Breast epithelium (tissue), 4 donors: ENCODE measurements at places on chromosomes 13 and 19. TPM values are rescaled to one million over a fixed set of nuclear protein-coding genes. Genes with fewer than 3 reads are reported as not detected.

The CDC42EP5 gene
- total RNA-seq: 8.8 TPM

GRCh38 chr13:65909501-65909900 lies 1320.6 kb downstream of the PCDH9 start:
- DNase-seq: no peak

DNA sequence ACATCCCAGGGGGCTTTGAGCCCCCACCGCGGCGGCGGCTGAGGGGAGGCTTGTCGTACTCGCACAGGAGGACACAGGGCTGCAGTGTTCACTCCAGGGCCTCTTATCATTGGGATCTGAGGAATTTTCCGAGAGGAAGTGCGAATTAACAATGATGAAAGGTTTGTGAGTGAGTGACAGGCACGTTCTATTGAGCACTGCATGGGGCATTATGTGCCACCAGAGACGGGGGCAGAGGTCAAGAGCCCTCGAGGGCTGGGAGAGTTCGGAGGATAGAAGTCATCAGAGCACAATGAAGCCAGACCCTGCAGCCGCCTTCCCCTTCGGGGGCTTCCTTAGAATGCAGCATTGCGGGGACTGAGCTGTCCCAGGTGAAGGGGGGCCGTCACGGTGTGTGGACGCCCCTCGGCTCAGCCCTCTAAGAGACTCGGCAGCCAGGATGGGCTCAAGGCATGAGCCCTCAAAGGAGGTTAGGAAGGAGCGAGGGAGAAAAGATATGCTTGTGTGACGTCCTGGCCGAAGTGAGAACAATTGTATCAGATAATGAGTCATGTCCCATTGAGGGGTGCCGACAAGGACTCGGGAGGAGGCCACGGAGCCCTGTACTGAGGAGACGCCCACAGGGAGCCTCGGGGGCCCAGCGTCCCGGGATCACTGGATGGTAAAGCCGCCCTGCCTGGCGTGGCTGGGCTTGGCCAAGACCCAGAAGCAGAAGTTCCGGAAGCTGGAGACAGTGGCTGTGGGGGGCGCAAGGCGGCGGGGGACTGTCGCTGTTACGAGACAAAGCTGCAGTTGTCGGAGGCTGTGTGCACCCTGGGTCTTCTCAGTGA lies 53.9 kb downstream of the MCF2L start:
- DNase-seq: no peak

The SLC46A3 gene
- 17.1 TPM for total RNA-seq

DNA sequence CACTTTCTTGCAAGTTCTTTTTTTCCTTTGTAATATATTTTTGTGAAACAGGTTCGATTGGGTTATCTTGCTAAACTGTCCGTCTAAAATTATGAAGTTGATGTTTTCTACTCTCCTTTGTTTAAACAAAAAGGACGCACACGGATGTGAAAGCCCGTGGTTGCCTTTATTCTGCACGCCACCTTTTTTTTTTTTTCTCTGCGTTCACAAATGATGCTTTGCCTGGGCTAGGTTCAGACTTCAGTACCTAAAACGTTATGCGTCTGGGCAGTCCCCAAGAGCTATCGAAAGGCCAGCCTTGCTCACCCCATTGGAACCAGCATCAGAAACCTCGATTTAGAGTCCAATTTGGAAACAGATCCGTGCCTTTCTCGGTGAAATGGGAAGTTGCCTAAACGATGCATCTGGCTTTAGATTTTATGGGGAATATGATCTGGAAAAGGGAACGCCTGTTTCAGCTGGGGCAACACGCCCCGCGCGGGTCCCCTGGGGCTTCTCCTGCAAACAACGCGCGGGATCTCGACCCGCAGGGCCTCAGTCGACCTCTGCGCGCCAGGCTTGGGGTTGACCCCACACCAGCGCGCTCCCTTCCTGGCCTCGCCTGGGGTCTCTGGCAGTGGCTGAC lies 113.9 kb downstream of the KCNRG start:
- no peak for DNase-seq

GRCh38 chr19:15303105-15303780 lies 29.1 kb downstream of the BRD4 start:
- no peak for DNase-seq

DNA sequence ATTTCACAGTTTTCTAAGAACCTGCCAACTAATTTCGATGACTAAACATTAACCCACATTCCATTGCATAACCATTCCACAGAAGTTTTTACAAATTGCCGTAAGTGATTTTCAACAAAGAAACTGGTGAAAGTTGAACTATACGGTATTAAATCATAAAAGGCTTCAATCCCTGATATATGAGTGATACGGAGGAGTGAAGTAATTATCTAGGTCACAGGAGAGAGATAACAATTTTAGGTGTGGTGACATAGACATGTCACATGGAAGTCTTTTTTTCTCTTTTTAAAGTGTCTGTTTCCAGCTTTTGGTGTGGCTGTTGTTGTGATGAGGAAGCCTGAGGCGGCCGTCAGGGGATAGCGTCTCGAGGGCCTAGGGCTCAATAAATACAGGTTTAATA lies 29.4 kb downstream of the TBC1D4 start:
- DNase-seq: no peak

The PTH2 gene
- not detected for total RNA-seq

The LPAR2 gene
- total RNA-seq: 16.4 TPM

- DNase-seq: no peak
These were observed 131.8 kb downstream of the KCTD12 start for GRCh38 chr13:76754414-76754813.
